Hindlimb muscle (tissue), 1 donor: ENCODE measurements at places on chromosomes 5 and 9.

GRCh38 chr5:118052503-118052902, 935.8 kb downstream of the DTWD2 start:
- DNase-seq, result no peak

- no peak for DNase-seq
These were observed 79.2 kb downstream of the ZNF354C start for GRCh38 chr5:179139111-179139935.

DNA sequence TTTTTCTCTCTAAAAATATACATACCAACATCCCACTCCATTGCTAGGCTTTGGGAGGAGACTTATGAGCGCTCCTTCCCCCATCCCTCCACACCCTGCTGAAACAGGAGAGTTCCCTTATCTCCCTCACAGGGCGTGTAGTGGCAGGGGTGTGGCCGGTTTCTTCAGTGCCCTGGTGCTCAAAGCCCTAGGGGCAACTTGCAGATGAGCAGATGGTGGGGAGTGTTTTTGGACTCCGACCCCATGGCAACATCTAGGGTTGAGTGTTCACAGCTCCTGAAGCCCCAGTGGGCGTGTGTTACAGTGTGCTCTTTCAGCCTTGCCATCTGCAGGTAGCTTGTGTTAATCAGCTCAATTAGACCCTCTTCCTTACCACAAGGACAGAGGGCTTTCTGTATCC, 409.5 kb downstream of the MAT2B start:
- DNase-seq, result no peak

- no peak for DNase-seq
These were observed 4.1 kb upstream of the DNAJB5 start for GRCh38 chr9:34985311-34985899.

GRCh38 chr9:129489838-129490582, 130.9 kb downstream of the C9orf50 start:
- DNase-seq, result no peak

GRCh38 chr9:105206821-105207699, 37.4 kb upstream of the SLC44A1 start:
- DNase-seq, result no peak

GRCh38 chr5:168974082-168974481, 326.9 kb downstream of the SLIT3 start:
- DNase-seq, result no peak
